ENCODE measurements at places on chromosomes 6 and 20.
A peak's percentile ranks its signal among the peaks of the same experiment; 100 is the strongest.

DNA sequence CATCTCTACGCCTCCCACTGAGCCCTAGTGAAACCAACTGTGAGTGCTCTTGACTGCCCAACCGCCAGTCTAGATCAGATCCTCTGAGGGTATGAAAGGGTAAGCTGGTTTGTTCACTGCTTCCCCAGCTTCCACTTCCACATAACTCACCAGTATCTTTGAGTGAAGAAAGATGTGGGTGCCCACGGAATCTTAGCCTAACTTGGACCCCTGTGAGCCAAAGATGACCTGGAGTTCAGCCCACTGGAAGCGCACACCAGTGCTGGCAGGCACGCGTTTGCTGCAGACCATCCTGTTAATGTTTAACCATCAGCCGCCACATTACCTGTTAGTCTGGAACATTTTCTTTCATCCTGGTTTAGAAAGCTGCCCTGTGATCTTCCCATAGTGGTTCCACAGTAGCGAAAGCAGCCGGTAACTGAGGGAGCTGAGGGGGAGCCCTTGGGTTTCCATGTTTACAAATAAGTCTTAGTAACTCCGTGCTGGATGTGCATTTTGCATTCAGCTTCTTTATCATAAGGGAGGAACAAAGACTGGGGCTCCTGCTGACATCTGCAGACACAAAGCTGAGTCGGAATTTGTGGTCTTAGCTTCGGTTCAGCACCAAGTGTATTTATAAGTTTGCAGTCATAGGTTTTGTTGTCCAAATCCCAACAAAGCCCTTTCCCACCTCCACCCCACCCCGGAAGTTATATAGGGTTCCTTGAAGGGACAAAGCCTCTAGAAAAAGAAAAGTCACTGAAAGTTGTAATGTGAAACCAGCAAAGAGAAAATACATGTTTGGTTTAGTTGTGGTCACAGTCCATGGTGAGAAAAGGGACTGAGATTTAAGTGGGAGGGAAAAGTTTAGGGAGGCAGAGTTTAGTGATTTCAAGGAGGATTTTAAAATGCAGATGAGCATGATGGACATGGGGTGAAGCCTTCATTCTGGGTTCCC is 71.0 kb downstream of the SSR1 start:
- no peak for DNase-seq

GRCh38 chr6:5359417-5359816 is 98.1 kb downstream of the FARS2 start:
- DNase-seq, result no peak

DNA sequence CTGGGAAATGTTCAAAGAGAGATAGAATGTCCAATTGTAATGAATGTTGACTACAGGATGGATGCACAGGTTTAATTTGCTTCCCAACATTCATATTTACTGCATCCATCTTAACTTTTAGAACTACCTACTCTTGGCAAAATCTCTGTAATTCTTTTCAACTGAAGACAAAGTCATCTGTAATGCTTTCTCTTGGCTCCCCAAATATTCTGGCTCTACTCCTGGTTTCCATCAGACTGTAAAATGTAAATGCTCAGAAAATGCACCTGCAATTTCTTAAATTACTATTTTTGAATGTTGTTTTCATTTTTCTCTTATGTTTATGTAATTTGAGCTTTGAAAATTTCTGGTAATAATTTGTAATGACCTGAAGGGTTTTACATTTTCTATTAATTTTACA is 480.8 kb upstream of the IMPG1 start:
- DNase-seq, result no peak

DNA sequence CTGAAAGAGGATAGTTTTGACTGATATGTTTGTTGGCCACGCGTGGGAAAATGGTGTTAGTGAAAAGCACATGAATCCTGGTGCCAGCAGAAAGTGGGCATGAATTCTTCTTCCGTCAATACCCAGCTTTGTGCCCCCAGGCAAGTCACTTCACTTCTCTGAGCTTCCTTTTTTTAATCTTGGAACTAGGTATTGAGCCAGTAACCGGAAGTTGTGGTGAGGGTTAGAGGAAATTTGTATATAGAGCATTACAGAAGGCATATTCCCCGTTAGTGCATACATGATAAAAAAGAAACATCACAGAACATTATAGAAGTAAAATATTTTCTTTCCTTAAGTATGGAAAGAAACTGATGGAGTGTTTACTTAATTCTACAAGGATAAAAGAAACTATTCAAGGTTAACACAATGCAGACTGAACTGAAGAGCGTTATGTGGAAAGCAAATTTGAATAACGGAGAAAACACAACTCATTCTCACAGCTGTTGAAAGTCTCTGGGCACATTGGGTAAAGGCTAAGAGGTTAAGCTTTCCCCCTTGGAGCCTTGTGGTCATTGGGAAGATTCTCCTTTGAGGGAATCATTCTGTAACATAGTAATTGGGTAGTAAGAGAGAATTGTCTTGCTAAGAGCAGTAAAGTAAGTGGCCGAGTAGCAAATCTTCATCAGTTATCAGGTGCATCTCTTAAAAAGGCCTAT is 223.1 kb downstream of the BCAS1 start:
- DNase-seq, result no peak

GRCh38 chr6:118152524-118152923 is 245.5 kb downstream of the SLC35F1 start:
- no peak for DNase-seq

DNA sequence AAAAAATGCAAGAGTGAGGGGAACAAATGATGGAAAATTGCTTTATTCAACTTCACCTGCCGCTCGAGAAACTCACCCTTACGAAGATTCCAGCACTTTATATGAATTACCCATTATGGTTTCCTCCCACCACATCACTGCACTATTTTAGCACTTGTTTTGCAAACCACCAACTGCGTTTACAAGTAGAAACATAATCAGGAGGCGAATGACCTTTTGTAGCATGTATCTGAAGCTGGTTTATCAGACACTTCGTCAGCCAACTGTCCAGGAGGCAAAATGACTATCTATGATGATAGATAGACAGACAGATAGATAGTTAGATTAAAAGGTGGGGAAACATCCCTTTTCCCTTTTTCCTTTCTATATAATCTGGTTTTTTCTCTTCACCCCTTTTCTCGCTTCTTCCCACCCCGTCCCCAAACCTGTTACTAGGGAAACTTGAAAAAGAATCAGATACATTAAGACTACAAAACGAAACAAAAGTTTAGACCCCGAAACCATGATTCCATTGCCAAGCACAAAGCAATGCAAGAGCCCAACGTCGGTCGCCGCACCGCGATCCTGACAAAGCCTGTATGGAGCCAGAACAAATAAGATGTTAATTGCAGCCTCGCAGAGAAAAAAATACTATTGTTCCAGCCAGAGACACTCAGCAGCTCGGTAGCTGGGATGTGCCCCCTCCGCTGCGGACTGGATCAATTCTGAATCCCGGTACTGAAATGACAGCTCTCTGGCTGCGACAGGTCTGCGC is 933 bp upstream of the ADGRB3 start:
- DNase-seq, result no peak

GRCh38 chr20:507006-507758 is 36.4 kb downstream of the CSNK2A1 start:
- DNase-seq, result no peak

DNA sequence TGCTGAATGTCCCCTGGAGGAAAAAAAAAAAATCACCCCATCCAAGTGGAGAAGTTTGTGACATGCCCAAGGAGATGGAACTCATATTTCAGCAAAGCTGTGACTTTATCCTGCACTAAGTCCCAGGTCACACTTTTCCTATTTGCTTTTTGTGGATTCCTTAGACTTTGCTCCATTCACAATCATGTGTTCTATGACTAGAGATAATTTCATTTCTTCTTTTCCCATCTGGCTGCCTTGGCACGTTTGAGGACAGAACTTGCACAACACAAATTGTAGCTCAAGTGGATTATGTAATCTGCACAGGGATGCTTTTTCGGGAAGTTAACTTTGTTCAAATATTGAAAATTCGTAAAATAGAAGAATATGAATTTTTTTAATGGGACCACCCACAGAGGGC is 100.7 kb upstream of the PTPN1 start:
- DNase-seq, result no peak

GRCh38 chr6:167337675-167338449 is 13.0 kb downstream of the TTLL2 start:
- DNase-seq, result no peak

DNA sequence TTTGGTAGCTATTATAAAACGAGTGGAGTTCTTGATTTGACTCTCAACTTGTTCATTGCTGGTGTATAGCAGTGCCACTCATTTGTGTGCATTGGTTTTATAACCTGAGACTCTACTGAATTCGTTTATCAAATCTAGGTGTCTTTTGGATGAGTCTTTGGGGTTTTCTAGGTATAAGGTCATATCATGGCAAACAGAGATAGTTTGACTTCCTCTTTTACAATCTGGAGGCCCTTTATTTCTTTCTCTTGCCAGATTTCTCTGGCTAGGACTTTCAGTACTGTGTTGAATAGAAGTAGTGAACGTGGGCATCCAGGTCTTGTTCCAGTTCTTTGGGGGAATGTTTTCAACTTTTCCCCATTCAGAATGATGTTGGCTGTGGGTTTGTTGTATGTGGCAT is 38.8 kb downstream of the SUMO4 start:
- DNase-seq, result peak; percentile 39

GRCh38 chr6:153623496-153623895 is 415.5 kb upstream of the OPRM1 start:
- no peak for DNase-seq

GRCh38 chr6:156867121-156867520 is 89.9 kb downstream of the ARID1B start:
- DNase-seq, result no peak

GRCh38 chr20:11769825-11770224 is 147.9 kb upstream of the BTBD3 start:
- DNase-seq, result no peak

GRCh38 chr6:68973066-68973465 is 338.0 kb downstream of the ADGRB3 start:
- DNase-seq, result no peak

DNA sequence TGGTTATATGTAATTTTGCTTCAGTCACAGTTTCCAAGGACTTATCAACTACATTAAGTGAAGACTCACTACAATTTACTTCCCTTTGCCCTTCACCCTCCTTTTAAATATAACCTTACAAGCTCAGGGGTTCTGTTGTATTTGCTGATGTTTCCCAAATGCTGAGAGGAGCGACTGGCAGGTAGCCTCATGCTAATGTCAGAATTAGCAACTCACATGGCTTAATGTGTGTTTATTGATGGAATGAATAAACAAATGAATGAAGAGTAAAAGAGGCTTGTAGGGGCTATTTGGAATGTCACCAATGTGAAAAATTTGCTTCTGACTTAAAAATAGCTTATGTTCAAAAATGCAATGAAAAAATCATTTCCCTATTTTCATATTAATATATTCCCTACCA is 41.4 kb upstream of the MAP7 start:
- DNase-seq, result no peak

DNA sequence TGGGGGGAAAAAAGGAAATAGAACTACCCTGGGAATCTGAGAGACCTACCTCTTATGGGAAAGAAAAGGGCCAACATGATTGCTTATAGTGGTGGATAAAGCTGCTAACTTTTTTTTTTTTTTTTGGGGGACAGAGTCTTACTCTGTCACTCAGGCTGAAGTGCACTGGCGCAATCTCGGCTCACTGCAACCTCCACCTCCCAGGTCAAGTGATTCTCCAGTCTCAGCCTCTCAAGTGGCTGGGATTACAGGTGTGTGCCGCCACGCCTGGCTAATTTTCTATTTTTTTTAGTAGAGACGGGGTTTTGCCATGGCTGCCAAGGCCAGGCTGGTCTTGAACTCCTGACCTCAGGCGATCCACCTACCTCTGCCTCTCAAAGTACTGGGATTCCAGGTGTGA is 39.5 kb upstream of the TBC1D22B start:
- DNase-seq, result no peak

- no peak for DNase-seq
These were observed 58.0 kb downstream of the GFOD1 start for GRCh38 chr6:13429406-13429753.

GRCh38 chr6:12911427-12911826 is 194.9 kb downstream of the PHACTR1 start:
- no peak for DNase-seq

- no peak for DNase-seq
These were observed 21.2 kb upstream of the VEGFA start for GRCh38 chr6:43748765-43749164.

DNA sequence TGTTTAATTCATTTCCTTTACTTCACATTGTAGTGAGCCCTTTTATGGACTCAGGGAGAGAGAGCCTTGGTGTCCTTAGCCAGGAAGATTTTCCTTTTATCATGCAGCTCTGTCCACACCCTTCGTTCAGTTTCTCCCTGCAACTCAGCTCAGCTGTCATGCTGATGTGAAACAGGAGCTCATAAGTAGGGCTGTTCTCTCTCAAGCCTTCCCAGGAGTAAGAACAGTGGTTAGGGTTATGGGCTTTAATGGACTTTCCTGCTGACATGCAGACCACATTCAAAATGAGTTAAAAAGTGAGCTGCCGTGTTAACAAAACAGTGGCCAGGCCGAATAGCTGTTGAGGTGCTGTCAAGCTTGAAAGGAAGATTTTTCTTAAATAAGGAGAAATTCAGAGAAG is 104.1 kb downstream of the BCKDHB start:
- no peak for DNase-seq

DNA sequence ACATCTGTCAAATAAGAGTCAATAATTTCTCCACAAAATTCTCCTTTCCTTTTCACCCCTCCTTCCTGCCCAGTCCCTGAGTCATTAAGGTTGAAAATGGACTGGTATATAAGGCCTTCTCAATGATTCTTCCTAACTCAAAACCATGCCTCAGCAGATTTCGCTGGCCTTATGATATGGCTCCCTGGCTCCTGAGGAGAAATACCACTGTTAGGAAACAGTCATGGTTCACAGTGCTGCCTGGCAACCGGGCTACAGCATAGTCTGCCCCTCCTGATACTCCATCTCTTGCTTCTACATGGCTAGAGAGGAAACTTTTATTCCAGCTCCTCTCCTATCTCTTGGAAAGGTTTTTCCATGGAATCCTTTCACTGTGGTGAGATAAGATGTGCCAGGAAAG is 4.7 kb downstream of the UBE2J1 start:
- no peak for DNase-seq

Data from bone marrow (tissue), 2 donors.